ENCODE measurements at places on chromosomes 7 and 10.

- DNase-seq, result no peak
Observed at GRCh38 chr7:68700414-68700813, 897.9 kb upstream of the AUTS2 start.

- DNase-seq, result no peak
Observed at GRCh38 chr7:4629287-4629895, 52.7 kb upstream of the FOXK1 start.

DNA sequence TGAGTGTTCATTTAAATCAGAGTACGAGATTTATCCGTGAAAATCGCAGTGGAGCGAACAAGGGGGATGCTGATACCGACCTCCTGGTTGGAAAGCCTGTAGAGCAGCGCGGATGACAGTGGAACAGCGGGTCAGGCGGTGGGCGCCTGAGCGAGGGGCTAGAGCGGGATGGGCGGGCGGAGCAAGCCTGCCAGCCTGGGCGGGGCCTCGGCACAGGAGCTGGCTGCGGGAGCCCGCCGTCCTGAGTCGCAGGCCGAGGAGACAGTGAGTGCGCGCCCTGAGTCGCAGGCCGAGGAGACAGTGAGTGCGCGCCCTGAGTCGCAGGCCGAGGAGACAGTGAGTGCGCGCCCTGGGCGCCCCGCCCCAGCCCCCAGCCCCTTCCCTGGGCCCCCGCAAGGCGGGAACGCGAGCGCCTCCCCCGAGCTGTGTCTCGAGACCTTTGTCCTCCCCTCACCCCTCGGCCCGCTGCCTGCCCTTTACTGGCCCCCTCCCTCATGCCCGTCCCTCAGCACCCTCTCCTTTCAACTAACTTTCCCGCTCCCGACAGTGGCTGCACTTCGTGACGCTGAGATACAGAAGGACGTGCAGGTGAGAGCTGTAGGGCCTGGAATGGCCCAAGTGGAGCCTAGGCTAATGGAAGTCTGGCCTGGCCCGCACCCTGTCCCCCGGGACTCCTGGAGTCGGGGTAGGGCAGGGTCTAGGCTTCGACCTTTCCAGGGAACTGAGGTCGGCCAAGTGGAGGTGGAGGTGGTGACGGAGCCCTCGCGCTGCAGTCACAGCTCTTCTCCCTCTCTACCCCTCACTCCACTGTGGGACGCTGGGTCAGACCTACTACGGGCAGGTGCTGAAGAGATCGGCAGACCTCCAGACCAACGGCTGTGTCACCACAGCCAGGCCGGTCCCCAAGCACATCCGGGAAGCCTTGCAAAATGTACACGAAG lies at the start of gene AS3MT:
TSS of gene AS3MT (plus strand) at position 213 of the 941 bp plus-strand sequence. CDS start at position 336, 123 bp downstream.
- no peak for DNase-seq

GRCh38 chr7:74031403-74032190 lies 3.6 kb downstream of the ELN start:
- DNase-seq, result no peak

DNA sequence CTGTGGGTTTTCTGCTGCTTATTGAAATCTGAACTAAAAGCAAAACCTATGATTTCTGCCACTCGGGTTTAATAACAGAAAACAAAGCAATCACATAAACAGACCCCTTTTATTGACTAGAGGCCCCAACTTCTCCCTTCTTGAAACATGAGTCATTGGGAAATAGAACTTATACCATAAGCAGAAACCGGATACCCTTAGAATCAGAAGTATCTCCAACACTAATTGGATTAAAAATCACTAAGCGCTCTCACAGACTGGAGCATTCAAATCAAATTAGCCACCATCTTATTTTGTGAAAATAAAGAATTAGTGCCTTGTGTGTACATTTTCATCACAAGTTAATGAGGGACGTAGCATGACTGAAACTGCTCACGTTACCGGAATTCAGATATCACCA lies 206.9 kb downstream of the WDR11 start:
- no peak for DNase-seq

DNA sequence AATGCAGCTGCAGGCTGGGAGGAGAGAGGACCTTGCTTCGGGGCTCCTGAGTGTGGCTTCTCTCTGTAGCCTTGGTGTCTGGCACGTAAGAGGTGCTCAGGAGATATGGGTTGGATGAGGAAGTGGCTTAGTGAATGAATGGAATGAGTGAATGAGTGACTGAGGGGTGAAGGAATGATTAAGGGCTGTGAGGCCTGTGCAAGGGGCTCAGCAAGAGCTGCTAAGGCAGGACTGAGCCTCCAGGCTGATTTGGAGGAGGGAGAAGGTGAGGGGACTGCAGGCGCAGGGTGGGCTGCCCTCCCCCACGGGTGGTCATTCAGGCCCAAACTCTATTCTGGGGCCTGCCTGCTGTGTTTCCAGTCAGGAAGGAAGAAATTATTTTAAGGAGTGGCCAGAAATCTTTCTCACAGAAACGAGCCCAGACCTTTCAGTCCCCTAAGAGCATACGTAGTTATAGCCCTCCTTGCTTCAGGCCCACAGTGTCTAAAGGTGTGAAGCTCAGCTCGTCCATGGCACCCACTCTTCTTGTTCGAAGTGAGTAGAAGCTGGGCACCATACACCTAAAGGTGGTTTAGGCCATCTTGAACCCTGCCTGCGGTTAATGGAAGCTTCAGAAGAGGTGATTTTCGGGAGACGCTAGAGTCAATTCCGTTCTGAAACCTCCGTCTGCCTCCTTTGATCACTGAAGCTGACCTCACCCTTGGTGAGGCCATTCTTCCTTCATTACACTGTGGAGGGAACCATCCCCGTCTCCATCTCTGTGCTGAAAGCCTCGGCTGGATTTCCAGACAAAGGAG lies 49.5 kb upstream of the SAMD8 start:
- DNase-seq, result no peak

- DNase-seq, result no peak
Observed at GRCh38 chr7:107687656-107688055, 27.0 kb downstream of the SLC26A4 start.

DNA sequence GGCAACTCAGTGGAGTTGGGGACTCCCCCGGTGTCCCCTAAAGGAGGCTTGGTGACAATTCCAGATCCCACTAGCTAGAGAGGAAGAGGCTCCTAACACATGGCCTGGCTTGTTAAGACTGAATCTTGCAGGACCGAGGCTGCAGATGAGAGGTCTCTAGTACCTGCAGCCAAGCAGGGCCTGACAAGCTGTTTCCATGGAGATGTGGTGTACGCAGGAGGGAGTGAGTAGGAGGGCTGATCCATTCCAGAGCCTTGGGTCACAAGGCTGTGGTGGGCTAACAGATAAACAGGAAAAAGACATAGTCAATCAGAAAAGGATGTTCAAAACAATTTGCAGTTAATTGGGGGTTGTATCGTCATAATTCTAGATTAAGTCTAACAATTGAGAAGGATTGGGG lies 77.3 kb upstream of the MKLN1 start:
- DNase-seq, result no peak

DNA sequence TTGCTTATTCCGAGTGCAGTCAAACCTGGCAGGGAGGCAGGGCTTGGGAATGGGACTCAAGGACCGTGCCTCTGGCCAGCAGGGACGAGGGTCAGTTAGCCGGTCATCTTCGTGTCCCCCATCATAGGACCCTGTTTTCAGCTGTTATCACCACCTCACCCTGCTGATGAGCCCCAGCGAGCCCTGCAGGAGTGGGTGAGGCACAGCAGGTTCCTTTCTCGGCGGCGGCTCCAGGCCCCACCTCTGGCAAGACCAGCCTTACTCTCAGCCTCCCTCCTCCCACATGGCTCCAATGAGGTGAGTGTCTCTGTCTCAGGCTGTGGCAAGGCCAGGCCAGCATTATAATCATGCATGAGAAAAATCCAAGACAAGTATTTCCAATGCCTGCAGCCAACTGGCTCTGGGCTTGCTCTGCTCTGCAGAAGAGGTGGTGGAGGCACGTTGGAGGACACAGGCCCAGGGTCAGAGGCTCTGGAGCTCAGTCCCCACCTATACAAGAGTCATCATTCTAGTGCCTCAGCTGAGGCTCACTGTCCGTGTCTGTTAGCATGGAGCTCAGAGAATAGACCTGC lies 15.7 kb downstream of the PKD1L1 start:
- DNase-seq, result no peak

DNA sequence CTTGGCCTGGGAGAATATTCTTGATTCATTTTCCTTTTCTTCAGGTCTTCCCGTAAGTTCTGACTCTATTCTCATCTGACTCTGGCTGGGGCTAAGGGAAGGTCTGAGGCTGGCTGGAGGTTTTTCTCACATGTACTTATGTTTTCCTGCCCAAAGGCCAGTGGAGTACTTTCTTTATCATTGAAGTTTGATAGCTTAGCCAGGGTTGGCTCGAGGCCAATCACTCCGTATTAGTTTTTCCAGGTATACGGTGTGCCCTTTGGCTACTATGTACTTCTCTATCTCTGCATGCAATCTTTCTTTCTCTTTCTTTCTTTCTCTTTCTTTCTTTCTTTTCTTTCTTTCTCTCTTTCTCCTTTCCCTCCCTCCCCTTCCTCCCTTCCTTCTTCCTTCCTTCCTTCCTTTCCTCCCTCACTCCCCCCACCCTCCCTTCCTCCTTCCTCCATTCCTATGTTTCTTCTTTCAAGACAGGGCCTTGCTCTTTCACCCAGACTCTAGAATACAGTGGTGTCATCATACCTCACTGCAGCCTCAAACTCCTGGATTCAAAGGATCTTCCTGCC lies 26.8 kb upstream of the VKORC1L1 start:
- DNase-seq, result no peak

DNA sequence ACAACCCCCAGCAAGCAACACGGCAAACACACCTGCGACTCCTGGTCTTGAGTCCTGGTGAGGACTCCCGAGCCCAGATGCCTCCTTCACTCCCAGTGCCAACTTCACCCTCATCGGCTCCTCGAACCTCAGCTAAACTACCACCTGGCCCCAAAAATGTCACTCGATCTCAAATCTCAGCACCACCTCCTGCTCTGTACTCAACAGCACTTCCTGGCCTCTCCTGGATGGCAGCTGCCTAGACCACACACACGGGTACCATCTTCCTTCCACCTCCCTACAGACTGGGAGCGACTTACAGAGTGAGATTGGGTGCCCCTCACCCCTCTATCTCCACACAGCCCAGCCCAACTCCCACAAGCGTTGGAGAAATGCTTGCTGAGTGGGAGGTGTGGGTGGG lies 123.9 kb upstream of the MGMT start:
- DNase-seq, result no peak

DNA sequence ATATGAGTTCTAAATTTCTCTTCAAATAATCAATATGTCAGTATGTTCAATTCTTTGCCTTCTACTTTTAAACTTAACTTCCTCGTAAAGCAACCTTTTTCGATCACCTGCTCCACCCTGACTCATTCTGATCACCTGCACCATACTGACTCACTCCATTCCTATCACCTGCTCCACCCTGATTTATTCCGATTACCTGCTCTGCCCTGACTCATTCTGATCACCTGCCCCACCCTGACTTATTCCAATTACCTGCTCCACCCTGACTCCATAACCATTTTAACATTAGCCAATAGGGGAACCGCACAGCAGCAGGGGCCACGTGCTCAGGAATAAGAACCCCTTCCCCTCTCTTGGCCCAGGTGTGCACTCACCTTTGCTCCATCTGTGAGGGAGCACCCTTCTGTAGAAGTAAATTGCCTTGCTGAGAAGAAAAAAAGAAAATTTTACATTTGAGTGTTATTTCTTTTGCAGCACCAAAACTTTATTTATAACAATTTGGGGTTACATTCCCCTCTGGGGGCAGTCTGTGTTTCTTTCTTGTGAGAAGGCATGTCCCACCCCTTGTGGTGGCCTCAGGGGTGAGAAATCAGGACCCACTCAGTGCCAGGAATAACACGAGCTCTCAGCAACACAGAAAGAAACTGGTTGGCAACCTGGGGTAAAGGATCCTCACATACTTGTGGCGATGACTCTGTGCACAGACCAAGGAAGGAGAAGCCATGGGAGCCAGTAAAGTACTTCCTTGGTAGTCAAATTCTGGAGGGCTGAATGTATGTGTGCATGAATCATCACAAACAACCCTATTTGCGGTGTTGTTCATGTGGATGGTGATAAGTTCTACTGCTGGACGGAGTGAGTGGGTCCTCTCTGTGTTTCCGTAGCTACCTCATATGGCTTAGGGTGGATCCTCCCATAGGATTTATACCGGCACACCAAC lies 29.4 kb upstream of the PPP1R9A start:
- DNase-seq, result no peak

- no peak for DNase-seq
Observed at GRCh38 chr7:156944876-156945275, 4.6 kb upstream of the NOM1 start.

- no peak for DNase-seq
Observed at GRCh38 chr7:111540199-111540815, 22.0 kb downstream of the IMMP2L start.

Measured in stimulated activated naive CD4-positive, alpha-beta T cell treated with Interleukin-2 at 50 U/mL for 16 hours (primary cell).